ENCODE measurements at places on chromosomes 16 and 17. TPM values are rescaled to one million over a fixed set of nuclear protein-coding genes. Genes with fewer than 3 reads are reported as not detected.

SLC12A3 gene
- total RNA-seq = not detected

TERB1 gene
- total RNA-seq = 0.25 TPM

TOX3 gene
- 39.2 TPM for total RNA-seq

ST6GALNAC1 gene
- not detected for total RNA-seq

MAP2K6 gene
- 48.4 TPM for total RNA-seq

CES4A gene
- total RNA-seq = 1.8 TPM

TOP3A gene
- total RNA-seq = 107 TPM

CCL2 gene
- total RNA-seq = 3.9 TPM

KRT33A gene
- total RNA-seq = not detected

KRT32 gene
- total RNA-seq = not detected

KRT31 gene
- total RNA-seq = not detected

KRTAP4-3 gene
- total RNA-seq = not detected

IGFBP4 gene
- total RNA-seq = 56.1 TPM

CXCL16 gene
- total RNA-seq = not detected

KIFC3 gene
- 25.1 TPM for total RNA-seq

CCL5 gene
- total RNA-seq = not detected

SLFN14 gene
- not detected for total RNA-seq

POLR3K gene
- total RNA-seq = 35.8 TPM

XYLT1 gene
- 15.0 TPM for total RNA-seq

HOXB8 gene
- total RNA-seq = 19.7 TPM

MMP2 gene
- 153 TPM for total RNA-seq

FNDC8 gene
- not detected for total RNA-seq

RAB26 gene
- total RNA-seq = 0.64 TPM

PRR35 gene
- not detected for total RNA-seq

ATP1B2 gene
- total RNA-seq = 14.3 TPM

NLRC3 gene
- total RNA-seq = 0.18 TPM

CCL14 gene
- not detected for total RNA-seq

Measured in neural crest cell (in vitro differentiated cells).